ENCODE measurements at places on chromosomes 3 and 15.

DNA sequence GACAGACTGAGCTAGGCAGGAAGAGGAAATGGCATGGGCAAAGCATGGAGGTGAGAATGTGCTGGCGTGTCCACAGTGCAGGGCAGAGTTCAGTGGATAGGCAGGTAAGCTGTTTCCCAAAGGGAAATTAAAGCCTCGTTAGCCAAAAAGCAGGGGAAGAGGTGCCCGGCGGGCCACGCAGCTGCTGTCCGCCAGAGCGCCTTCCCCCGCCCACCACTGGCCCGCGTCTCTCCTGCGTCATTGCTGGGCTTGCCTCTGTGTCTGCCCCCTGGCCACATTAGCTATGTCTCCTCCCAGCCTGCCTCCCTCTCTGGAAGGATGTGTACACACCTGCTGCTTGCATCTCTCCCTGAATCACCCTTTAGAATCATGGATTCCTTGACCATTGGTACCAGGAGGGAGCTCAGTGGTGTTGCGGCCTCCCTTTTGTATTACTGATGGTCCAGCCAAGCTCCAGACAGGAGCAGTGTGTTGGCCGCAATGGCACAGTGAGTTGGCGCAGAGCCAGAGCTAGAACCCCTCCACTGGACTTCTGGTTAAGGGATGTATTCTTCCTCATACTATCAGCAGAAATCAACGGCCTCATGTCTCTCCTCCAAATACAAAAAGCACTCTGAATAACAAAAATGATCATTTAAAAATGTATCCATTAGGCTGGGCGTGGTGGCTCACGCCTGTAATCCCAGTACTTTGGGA is 26.6 kb downstream of the SLC28A1 start:
- DNase-seq, result no peak

GRCh38 chr15:74866090-74866489 is 7.1 kb downstream of the SCAMP2 start:
- no peak for DNase-seq

DNA sequence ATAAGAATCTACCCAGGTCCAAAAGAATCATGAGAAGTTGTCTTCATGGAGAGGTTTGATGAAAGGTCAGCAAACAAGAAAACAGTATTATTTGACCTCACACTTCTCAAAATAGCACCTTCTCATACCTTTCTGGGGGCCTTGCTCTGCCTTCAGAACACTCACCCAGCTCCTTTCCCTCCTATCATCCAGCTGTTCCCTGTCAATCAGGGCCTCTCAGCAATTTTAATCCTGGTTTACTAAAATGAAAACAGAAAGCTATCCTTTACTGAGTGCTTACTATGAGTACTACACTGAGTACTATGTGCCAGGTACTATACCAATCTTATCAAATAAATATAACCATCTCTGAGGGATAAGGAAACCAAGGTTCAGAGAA is 138.6 kb downstream of the GAP43 start:
- no peak for DNase-seq

DNA sequence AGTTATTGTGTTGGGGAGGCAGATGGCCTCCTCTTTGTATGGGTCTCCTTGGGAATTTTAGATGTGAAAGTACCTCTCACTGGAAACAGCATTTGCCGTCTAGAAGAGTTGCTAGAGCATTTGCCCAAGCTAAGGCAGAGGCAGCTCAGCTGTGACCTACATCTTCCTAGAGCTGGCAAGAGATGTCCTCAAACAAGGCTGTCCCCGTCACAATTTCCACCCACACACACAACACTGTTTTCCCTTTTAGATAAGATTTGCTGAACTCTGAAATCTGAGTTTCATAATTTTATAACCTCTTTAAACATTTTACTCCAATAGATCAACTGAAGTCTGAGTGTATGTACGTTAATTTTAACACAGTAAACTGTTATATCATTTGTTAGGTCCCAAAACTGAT is 352.6 kb downstream of the EPHB1 start:
- no peak for DNase-seq

- DNase-seq, result no peak
Measured at GRCh38 chr3:13045904-13046568, 27.2 kb downstream of the IQSEC1 start.

DNA sequence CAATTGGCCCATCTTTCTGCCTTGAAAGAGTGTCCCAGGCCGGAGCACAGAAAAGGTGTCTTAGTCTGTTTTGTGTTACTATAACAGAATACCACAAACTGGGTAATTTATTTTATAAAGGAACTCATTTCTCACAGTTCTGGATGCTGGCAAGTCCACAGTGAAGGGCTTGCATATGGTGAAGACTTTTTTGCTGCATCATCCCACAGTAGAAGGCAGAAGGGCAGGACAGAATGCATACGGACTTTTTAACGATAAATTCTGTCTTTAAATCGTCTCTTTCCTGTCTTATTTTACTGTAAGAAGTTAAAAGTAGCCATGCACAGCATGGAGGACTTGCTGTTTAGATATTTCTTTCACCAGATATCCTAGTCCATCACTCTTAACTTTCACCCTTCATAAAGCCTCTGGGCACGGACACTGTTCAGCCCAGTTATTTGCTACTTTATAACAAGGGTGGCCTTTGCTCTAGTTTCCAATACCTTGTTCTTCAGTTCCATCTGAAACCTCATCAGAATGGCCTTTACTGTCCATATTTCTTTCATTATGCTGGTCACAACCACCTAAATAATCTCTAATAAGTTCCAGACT is 10.3 kb upstream of the EIF1B start:
- no peak for DNase-seq

Data from activated CD4-positive, alpha-beta T cell treated with anti-CD3 and anti-CD28 coated beads, Interleukin-2, amount 50 U/mL, for 1 hour (primary cell).